Amygdala (tissue), 56 donors: ENCODE measurements at places on chromosomes 7 and 10.

DNA sequence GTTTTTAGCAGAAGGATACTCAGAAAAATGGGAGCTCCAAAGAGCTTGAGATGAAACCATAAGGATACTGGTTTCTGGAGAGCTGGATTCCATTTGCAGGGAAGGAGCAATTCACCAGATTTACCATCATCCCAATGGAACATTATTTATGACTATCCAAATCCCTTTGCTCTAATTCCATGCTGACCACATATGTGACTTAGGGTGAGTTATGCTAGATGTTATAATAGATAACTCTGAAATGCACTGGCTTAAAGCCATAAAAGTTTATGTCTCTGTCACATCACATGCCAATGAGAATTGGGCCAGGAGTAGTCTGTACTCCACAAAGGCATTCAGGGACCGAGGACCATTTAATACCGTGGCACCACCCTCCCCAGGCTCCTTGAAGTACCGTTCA is 185.2 kb downstream of the SKIDA1 start:
- no peak for DNase-seq

- DNase-seq: no peak
Observed at GRCh38 chr7:148962440-148962822, 65.9 kb downstream of the PDIA4 start.

- no peak for DNase-seq
Observed at GRCh38 chr7:158547817-158548216, 39.8 kb downstream of the PTPRN2 start.

GRCh38 chr7:51226063-51226755 is 90.4 kb downstream of the COBL start:
- DNase-seq: no peak

- DNase-seq: no peak
Observed at GRCh38 chr10:7028809-7029166, 382.0 kb downstream of the SFMBT2 start.

DNA sequence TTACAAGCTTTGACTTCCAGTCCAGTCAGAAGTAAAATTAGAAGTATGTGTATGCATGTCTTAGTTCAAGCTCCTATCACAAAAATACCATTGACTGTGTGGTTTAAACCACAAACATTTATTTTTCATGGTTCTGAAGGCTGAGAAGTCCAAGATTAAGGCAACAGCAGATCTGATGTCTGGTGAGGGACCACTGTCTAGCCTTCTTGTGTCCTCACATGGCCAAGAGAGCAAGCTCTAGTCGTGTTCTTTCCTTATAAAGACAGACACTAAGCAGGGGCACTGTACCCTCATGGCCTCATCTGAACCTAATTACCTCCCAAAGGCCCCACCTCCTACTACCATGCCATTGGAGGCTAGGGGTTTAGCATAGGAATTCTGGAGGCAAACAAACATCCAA is 41.3 kb upstream of the ARL4A start:
- no peak for DNase-seq

- no peak for DNase-seq
Observed at GRCh38 chr7:1762238-1762945, 92.3 kb downstream of the ELFN1 start.

DNA sequence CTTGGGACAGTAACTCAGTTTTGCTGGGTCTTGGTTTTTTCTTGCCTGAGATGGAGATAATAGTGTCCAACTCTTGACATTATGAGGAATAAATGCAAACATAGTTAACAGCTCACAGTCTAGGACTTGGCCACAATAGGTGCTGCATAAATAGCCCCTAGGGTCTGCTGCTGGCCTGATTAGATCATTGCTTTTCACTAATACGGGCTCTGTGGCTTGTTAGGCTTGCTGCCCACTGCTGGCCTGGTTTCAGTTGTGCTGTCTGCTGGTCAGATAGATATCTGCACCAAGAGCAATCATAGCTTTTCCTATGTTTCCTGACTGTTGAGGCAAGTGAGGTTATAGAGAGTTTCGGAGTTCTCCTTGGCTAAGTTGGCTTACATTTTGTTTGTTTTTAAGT is 246.1 kb downstream of the DNAJB9 start:
- DNase-seq: no peak

GRCh38 chr7:117775801-117776200 is 97.4 kb downstream of the CTTNBP2 start:
- DNase-seq: no peak

- no peak for DNase-seq
Observed at GRCh38 chr7:100799037-100799896, 28.1 kb downstream of the EPHB4 start.

- DNase-seq: no peak
Observed at GRCh38 chr10:15712883-15713282, 6.8 kb downstream of the ITGA8 start.

- no peak for DNase-seq
Observed at GRCh38 chr10:96267234-96267705, 4.1 kb downstream of the BLNK start.
